Femur (tissue), 1 donor: ENCODE measurements at places on chromosomes 4 and X.

DNA sequence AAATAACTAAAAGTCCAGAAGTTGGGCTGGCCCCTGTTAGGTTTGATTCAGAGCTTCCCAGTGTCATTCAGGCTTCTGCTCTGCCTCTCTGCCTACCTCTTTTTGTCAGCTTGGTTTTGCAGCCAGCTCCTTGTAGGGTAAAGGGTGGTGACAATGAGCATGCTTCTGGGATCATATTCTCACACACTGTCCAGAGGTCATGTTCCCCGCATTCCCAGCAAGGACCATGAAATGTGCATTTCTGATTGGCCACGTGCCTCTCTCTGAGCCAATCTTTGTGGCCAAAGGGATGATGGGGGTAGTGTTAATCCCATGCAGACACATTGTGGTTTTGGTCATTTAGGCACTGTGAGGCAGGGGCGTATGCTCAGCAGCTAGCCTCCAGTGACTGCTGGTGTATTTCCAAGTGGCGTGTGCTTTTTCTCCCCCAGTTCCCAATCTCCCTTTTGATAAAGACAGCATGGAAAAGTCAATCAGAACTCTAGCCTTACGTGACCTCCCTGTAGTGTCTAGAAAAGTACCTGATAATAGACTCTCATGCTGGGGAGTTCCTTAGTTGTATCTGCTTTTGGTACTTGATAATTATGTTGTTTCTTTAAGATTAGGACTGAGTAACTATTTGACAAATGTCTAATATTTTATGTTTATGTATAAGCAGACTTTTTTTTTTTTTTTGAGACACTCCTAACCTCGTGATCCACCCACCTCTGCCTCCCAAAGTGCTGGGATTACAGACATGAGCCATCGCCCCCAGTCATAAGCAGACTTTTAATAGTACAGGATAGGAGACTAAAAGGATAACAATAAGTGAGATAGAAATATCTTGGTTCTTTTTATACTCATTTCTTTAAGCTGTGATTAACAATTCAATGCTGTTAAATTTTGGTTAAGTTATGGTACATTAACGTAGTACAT, 57.8 kb downstream of the KIAA0232 start:
- no peak for DNase-seq

DNA sequence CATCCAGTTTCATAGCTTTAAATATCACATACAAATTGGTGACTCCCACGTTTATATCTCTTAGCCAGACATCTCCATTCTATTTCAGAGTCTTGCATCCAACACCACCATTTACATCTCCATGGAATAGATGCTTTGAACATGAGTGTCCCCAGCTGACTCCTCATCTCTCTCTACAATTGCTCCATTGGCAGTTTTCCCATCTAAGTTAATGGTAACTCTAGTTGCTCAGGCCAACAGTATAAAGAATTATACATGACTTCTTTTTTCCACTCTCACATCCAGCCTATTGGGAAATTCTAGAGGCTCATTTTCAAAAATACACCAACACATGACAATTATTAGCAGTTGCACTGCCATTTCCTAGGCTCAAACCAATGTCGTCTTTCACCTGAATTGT, 388.2 kb downstream of the STIM2 start:
- DNase-seq = no peak

DNA sequence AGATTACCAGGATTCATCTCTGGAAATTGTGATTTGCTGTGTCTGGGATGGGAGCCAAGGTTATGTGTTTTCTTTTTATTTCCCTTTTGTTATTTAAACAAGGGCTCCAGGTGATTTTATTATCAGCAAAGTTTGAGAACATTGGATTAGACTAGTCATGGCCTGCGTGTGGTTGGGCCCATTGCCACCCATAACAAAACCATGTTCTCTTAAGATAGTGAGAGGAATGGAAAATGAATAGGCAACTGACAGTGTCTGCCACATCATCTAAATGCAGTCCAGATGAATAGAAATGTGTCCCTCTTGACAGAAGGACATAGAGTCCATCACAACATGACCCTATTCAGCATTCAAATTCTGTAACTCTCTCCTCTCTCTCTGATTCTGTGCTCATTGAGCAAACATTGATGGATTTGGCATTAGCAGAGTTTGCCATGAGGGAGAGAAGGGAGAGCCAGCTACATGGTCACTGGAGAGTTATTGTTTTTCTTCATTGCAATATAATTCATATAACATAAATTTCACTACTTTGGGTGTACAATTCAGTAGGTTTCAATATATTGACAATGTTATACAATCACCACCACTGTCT, 11.7 kb downstream of the XK start:
- DNase-seq = no peak

- no peak for DNase-seq
These were observed 55.6 kb downstream of the SORCS2 start for GRCh38 chr4:7247946-7248345.

- DNase-seq = no peak
These were observed 26.3 kb downstream of the CHIC2 start for GRCh38 chr4:54038056-54038455.

DNA sequence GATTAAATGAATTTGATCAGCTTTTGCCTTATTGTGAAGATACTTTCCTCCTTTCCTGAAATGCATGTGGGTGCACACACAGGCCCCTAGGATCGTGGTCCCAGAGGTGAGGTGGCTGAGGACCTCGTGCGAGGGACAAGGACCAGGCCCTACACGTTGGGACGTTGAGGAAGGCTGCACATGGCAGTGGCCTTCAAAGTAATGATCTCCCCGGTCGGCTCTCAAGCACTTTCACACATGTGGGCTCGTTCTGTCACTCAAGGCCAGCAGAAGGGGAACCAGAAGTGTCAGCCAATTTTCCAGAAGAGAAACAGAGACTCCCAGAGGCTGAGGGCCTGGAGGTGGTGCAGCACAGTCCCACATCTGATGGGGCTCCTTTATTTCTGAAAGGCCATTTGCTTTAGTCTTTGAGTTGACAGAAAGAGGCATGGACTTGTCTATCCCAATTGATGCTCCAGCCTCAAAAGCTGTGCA, 196.8 kb downstream of the AFAP1 start:
- no peak for DNase-seq

DNA sequence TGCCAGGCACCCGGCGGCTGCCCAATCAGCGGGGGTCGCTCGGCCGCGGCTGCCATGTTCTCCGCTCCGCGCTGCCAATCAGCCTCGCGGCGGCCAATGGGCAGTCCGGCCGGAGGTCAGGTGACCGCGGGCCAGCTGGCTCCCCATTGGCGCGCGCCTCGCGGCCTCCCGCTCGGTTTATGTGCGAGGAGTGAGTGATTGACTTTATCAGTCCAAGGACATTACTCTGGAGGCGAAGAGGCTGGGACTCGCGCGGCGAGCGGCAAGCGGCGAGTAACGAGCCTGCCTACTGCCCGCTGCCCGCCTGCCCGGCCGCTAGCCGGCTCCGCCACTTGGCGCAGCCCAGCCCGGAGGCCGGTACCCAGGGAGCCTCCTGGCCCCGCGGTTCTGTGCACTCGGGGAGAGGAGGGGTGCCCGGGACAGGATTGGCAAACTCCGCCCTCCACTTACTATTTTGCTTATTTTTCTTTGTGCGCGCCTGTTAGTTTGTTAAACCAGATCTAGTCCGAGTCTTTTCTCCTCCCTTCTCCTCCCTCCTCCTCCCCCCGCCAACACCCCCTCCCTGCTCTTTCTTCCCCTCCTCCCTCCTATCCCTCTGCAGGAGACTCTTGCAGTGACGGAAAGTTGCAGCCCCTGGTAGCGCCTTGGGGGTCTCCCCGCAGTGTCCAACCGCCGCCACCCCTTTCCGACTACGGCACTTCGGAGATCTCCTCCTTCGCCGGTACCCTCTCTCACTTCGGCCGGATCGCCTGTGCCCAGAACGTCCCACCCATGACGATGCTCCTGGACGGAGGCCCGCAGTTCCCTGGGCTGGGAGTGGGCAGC, at the start of gene ZIC3:
Gene ZIC3 (plus strand): TSS at position 207 of the 825 bp plus-strand sequence. CDS start 565 bp downstream, at position 772.
- peak; percentile 75 for DNase-seq

- no peak for DNase-seq
These were observed 317.0 kb upstream of the CXXC4 start for GRCh38 chr4:104811727-104812126.

GRCh38 chr4:1721666-1722550, 587 bp downstream of the TACC3 start:
- DNase-seq = peak; percentile 45

DNA sequence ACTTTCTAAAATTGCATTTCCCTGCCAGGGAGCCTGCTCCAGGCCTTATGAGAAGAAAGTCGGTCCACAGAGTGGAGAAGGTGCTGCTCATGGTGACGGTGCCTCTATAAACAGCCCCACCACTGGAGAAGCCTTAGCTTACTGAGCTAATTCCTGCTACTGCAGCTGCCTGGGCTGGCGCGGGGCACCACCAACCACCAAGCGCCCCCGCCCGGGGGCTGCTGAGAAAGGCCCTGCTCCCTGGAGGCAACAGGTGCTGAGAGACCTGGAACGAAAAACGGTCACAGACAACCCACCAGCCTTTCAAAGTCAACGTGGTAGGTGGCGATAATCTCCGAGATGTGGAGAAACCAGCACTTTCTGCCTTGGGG, 2.9 kb downstream of the HCFC1 start:
- DNase-seq = no peak

DNA sequence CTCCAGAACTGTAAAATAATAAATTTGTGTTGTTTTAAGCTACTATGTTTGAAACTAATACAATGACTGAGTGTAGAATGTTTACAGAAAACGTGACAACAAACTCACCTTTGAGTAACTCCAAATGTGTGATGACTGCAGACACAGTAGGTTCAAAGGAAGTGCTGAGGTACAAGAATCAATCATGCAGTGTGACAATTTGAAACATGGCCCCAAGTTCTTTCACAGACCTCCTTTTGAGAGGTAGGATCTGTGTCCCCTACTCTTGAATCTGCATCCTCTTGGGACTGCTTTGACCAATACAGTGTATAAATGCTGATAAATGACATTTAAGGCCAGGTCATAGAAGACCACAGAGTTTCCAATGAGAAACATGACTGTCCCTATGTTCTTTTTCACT, 667.7 kb upstream of the DIPK2B start:
- no peak for DNase-seq

- no peak for DNase-seq
These were observed 229.1 kb downstream of the DCTD start for GRCh38 chr4:182688081-182688480.

- no peak for DNase-seq
These were observed 1915.4 kb downstream of the STIM2 start for GRCh38 chr4:28776004-28776403.

DNA sequence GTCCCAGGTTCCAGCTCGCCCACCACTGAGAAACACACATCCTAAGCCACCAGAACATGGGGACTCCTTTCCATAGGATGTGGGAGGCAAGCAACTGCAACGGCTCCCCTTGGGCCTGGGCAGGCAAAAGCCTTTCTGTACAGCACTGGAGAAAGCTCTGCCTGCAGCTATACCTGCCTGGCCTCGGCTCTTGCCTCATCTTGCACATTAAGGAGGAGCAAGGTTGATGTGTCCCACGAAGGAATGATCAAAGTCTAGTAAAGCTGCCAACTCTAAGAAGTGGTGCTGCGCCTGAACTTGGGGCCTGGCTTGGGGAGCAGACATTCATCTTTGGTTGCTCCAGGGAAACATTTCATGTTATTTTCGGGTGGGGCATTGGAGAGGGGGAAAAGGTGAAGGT, 19.6 kb downstream of the CCNG2 start:
- no peak for DNase-seq

- DNase-seq = no peak
These were observed 67.2 kb upstream of the NDP start for GRCh38 chrX:44040406-44040805.

GRCh38 chr4:87005690-87006425, 71.0 kb downstream of the AFF1 start:
- DNase-seq = peak; percentile 38
